ENCODE measurements at places on chromosomes 13 and 19. TPM values are rescaled to one million over a fixed set of nuclear protein-coding genes. Genes with fewer than 3 reads are reported as not detected.

- H3K27me3 ChIP-seq: no peaks in the 10 kb centered on the region
- H3K36me3 ChIP-seq: no peaks in the 10 kb centered on the region
- no peak for DNase-seq
- H3K4me1 ChIP-seq: no peaks in the 10 kb centered on the region
- H3K4me3 ChIP-seq: no peak overlapping the region
These were observed 140.4 kb downstream of the TEX29 start for GRCh38 chr13:111460548-111461444.

- peaks cover 26% of the 10 kb centered on the region for H3K4me1 ChIP-seq
- H3K27ac ChIP-seq: no peak overlapping the region
- no peaks in the 10 kb centered on the region for H3K27me3 ChIP-seq
These were observed 24.9 kb downstream of the CPAMD8 start for GRCh38 chr19:17001603-17002183.

DNA sequence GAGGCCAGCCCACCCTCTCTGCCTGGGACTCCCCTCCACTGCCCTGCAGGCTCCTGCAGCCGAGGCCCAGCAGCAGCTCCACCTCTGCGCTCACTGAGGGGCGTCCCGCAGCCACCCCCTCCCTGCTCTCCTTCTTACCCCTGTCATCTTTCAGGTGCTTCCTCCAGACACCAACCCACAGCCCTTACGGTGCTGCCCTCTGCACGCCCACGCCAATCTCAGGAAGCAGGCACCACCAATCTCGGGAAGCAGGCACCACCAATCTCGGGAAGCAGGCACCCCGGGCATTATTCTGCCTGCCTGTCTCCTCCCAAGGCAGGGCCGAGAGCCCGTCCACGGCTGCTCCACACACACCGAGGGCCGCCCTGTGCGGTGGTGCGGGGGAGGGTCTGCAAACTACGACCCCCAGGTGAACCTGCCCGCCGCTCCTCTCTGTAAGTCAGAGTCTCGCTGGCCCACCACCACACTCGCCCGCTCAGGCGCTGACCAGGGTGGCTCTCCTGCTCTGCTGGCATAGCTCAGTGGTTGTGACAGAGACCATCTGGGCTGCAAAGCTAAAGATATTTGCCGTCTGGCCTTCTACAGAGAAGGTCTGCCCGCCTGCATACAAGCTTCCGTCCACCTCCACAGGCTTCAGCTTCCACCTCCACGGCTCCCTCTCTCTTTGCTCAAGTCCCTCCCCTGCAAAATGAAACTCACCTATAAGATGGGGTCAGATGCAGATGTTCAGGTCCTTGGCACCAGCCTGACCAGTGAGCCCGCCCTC, 2.9 kb downstream of the LSM7 start:
- no peaks in the 10 kb centered on the region for H3K27me3 ChIP-seq
- no peak for DNase-seq
- peaks cover 53% of the 10 kb centered on the region for H3K4me1 ChIP-seq
- peaks cover 11% of the 10 kb centered on the region for H3K36me3 ChIP-seq
- H3K4me3 ChIP-seq: no peak overlapping the region

DNA sequence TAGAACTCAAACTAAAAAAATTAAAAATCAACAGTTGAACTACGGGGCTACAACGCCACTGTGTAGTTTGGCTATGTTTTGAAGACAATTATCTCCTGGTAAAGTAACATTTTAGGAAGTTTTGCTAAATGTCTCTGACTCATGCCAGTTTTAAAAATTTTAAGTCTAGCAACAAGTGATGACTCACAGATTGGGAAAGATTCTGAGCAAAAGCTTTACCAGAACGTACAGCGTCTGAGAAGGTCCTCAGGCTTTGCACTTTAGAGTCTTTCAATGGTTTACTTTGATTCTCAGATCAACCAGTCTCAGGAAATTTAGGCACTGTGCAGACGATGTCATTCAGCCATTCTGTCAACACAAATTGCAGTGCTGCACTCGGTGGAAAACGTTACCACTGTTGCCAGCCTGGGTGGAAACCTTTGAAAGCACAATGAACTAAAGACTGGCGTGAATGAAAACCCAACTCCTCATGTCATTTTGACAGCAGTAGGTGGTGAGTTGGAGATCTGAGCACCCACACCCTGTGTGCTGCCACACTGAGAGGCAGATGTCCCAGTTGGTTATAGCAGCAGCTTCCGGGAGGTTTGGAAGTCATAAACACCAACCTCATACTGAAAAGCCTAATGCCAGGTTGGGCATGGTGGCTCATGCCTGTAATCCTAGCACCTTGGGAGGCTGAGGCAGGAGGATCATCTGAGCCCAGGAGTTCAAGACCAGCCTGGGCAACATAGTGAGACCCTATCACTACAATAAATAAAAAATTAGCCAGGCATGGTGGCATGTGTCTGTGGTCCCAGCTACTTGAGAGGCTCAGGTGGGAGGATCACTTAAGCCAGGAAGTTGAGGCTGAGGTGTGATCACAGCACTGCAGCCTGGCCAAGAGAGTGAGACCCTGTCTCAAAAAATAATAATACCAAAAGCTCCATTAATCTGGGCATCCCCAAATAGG, 6.3 kb upstream of the WTIP start:
- H3K4me1 ChIP-seq: no peaks in the 10 kb centered on the region
- H3K27me3 ChIP-seq: no peaks in the 10 kb centered on the region
- no peak overlapping the region for H3K4me3 ChIP-seq
- DNase-seq: no peak

- peaks cover 6% of the 10 kb centered on the region for H3K4me1 ChIP-seq
- no peak for DNase-seq
- no peak overlapping the region for H3K4me3 ChIP-seq
- H3K27me3 ChIP-seq: peaks cover 19% of the 10 kb centered on the region
- H3K36me3 ChIP-seq: no peaks in the 10 kb centered on the region
These were observed 1.2 kb downstream of the GPR12 start for GRCh38 chr13:26759249-26759906.

- peak overlapping the region; percentile 49 for H3K4me3 ChIP-seq
- no peaks in the 10 kb centered on the region for H3K27me3 ChIP-seq
- DNase-seq: no peak
- no peaks in the 10 kb centered on the region for H3K36me3 ChIP-seq
These were observed 15.6 kb upstream of the KCNC3 start for GRCh38 chr19:50344661-50345318.

DNA sequence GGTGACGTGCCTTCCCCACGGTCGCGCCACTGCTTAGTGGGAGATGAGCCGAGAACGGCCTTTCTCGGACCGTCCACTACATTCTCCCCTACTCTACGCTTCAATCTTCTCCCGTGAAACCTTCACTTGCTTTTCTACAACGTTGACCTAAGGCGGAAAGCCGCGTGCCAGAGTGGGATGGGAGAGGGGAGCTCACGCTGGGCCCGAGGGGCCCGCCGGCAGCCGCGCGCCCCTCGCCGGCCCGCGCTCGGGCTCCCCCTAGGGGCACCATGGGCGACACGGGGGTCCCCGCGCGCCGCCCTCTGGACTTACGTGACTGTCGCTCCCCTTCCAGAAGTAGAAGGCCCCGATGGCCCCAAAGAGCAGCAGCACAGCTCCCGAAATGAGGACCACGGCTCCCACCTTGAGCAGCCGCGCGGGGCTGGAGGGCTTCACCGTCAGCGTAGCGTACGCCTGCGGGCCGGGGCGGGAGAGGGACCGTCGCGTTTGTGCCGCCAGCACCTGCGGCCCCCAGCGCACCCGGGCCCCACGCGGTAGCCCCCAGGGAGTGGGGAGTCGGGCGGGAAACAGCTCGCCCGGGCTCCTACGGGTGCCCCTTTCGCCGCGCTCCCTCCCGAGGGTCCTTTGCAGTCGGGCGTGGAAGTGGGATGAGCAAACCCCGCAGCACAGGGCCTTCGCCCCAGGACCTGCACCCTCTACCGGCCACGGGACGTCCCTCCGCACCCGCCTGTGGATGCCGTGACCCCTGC, 727 bp downstream of the CNMD start:
- no peaks in the 10 kb centered on the region for H3K36me3 ChIP-seq
- peaks cover 7% of the 10 kb centered on the region for H3K4me1 ChIP-seq
- peak; percentile 16 for DNase-seq
- H3K27me3 ChIP-seq: peaks cover 15% of the 10 kb centered on the region
- no peak overlapping the region for H3K4me3 ChIP-seq

DNA sequence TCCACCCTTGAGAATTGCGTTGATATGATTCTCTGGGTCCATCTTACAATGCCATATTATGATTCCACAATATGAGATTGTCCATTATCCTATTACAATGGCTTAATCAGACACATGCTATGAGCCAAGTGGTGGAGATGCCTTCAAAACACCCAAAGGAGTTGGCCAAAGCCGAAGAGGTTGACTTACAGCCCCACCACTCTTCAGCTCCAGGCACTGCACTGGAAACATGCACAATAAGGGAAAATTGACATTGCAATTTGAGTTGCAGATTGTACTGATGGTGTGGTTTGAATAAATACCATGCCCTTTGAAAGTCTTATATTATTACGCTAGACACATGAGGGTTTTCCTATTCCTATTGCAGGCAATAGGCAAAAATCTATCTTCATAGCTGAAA, 75.4 kb upstream of the TNFSF11 start:
- no peak overlapping the region for H3K4me3 ChIP-seq
- H3K27ac ChIP-seq: no peak overlapping the region
- H3K4me1 ChIP-seq: no peaks in the 10 kb centered on the region
- H3K36me3 ChIP-seq: no peaks in the 10 kb centered on the region
- no peaks in the 10 kb centered on the region for H3K27me3 ChIP-seq

- no peaks in the 10 kb centered on the region for H3K27me3 ChIP-seq
- no peak overlapping the region for H3K27ac ChIP-seq
- H3K4me3 ChIP-seq: no peak overlapping the region
- peak; percentile 77 for DNase-seq
- H3K4me1 ChIP-seq: peaks cover 31% of the 10 kb centered on the region
These were observed 3.0 kb downstream of the HPN start for GRCh38 chr19:35044317-35045117.

DNA sequence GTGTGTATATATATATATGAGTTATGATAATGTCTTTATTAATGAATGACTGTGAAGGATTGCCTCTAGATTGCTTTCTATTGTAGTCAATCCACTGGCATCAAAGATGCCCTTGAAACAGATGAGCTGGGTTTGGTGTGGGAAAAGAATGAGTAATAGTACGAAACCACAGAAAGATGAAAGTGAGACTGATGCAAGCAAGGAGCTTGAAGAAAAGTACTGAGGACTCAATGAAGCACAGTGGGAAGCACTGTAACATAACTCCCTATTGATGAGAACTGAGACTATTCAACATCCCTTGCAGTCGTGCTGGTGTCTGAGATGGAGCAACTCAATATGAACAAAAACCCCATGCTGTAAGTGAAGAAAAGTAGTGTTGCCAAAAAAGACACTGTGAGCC, 1794.2 kb downstream of the SLITRK5 start:
- H3K4me1 ChIP-seq: no peaks in the 10 kb centered on the region
- H3K36me3 ChIP-seq: no peaks in the 10 kb centered on the region
- no peak for DNase-seq

DNA sequence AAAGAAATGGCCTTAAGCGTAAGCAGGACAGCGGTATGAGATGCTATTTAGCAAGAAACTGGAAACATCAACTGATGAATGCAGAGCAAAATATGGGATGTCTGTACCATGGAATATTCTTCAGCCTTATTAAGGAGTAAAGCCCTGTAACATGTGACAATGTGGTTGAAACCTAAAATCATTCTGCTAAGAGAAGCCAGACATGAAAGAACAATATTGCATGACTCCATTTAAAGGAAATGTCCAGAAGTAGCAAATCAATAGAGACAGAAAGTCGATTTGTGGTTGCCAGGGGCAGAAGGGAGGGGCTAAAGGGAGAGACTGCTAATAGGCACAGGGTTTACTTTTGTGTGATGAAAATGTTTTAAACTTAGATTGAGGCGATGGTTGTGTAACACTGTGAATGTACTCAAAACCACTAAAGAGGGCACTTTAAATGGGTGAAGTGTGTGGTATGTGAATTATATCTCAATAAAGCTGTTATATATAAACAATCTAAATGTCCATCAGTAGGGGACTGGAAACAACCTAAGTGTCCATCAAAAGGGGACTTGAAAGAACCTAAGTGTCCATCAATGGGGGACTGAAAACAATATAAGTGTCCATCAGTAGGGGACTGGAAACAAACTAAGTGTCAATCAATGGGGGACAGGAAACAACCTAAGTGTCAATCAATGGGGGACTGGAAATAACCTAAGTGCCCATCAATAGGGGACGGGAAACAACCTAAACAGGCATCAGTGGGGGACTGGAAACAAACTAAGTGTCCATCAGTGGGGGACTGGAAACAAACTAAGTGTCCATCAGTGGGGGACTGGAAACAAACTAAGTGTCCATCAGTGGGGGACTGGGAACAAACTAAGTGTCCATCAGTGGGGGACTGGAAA, 45.4 kb downstream of the CCL25 start:
- H3K4me3 ChIP-seq: no peak overlapping the region
- H3K27ac ChIP-seq: no peak overlapping the region
- no peaks in the 10 kb centered on the region for H3K27me3 ChIP-seq
- no peak for DNase-seq
- no peaks in the 10 kb centered on the region for H3K36me3 ChIP-seq
- peaks cover 9% of the 10 kb centered on the region for H3K4me1 ChIP-seq

The MAST1 gene
- 0.88 TPM for total RNA-seq

The SYNE4 gene
- 1.5 TPM for total RNA-seq

The IRGC gene
- total RNA-seq: not detected

The NLRP11 gene
- not detected for total RNA-seq

The ZNF791 gene
- 56.5 TPM for total RNA-seq

The RGL3 gene
- not detected for total RNA-seq
